ENCODE measurements at places on chromosomes 7 and 10.

- DNase-seq = no peak
Measured at GRCh38 chr10:125000366-125001312, 58.7 kb downstream of the ZRANB1 start.

DNA sequence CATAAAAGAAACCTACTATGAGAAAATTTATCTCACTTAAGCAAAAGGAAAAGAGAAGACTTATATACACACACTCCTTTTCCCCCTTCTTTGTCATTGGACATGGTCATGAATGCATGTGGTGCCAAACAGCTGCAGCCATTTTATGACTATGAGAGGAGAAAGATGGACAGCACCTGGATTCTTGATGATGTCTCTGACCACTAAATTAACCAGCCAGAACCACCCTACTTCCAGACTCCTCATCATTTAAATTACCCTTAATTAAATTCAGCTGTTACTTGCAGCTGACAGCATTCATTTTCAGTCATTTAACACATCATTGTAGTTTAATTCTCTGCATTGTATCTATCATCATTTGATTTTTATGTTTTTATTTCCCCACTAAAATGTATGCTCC, 379.0 kb upstream of the HPS1 start:
- no peak for DNase-seq

- DNase-seq = no peak
Measured at GRCh38 chr10:125827133-125827532, 3.8 kb downstream of the BCCIP start.

DNA sequence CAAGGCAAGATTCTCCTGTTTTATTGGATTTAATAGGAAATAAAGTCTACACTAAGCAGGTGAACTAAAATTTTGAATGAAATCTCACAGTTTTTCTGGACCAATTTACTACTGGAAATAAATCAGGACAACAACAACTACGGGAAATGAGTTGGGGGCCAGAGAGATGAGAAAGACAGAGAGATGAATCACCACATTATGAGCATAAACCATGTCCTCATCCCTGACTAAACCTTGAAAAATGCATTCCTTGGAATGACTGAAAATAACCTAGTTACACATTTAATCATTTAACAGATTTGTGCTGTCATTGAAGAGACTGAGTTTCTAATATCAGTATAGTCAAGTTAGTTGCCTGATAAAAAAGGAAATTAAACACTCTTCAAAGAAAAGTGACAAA, 608.4 kb upstream of the KCND2 start:
- DNase-seq = no peak

DNA sequence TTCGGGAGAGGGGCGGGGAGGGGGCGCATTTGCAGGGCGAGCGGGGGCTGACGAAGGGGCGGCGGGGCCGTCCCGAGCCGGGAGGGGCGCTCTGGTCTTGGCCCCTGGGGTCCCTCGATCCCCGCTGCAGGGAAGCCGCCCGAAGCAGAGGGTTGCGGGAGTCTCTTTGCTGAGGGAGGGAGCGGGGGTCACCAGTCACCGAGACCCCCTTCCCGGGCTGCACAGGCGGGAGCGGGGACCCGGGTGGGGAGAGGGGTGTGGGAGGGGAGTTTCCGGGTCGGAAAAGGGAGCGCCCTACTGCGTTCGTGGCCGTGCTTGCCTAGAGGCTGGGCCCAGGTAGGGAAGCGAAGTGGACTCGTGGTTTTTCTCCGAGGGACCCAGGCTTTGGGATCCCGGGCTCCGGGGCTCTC, 422 bp downstream of the AP1S1 start:
- no peak for DNase-seq

GRCh38 chr7:157944734-157945291, 608.0 kb downstream of the DNAJB6 start:
- DNase-seq = no peak

GRCh38 chr7:16046041-16046440, 359.6 kb upstream of the MEOX2 start:
- no peak for DNase-seq

DNA sequence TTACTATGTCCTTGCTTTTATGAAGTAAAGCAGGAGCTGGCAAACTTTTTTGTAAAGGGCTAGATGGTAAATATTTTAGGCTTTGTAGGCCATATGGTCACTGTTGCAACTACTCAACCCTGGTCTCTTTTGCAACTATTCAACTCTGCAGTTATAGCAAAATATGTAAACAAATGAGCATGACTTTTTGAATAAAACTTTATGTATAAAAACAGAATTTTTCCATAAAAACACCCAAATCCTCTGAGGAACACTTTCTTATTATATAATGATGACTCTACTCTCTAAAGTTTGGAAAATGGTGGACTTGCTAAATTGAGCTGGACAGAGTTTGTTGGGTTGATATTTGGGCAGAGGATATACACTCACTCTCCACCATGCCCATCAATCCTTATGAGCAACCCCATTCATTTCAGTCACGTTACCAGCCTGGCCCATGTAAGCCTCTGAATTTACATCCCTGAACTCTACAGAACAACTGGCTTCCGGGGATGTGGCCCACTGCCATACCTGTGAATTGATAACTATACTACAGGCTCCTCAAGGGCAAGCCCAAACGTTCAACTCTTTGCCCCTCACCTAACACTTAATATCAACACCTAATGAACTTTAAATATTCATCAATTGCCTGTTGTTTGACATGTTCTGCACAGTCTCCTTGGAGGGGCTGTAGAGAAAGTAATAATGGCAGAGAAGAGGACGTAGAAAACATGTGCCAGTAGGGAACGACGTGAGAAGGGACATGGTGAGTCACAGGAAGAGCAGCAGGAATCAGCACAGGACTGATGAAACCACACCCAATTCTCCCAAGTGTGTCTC, 37.6 kb downstream of the SGMS1 start:
- DNase-seq = no peak

DNA sequence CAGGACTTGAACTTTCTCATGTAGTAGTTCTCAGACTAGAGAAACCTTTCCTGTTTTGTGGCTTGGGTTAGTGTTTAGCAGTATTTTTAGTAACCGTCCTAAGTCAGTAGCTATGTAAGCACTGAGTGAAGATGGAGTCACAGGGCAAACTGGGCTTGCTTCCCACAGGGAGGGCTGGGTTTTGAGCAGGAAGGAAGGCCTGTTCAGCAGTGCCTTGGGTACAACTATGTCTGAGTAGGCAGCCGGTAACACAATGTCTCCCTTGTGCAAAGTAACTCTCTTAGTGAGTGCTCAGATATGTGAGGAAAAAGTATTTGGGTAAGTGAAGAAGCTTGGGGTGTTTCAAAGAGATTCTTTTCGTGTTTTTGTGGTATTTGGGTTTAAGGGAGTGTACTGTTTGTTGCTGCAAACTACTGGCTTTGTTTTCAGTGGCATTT, 96.4 kb downstream of the CCSER2 start:
- DNase-seq = peak; percentile 68

GRCh38 chr10:99743841-99744240, 11.8 kb downstream of the CUTC start:
- no peak for DNase-seq

All from left kidney (tissue), 8 donors.